Stimulated activated CD4-positive, alpha-beta T cell treated with anti-CD3 and anti-CD28 coated beads, Interleukin-4, amount 100 ng/mL, for 1 hour (primary cell): ENCODE measurements at places on chromosomes 1 and 21.

GRCh38 chr1:159791031-159791430 lies 10.3 kb downstream of the DUSP23 start:
- no peak for DNase-seq

DNA sequence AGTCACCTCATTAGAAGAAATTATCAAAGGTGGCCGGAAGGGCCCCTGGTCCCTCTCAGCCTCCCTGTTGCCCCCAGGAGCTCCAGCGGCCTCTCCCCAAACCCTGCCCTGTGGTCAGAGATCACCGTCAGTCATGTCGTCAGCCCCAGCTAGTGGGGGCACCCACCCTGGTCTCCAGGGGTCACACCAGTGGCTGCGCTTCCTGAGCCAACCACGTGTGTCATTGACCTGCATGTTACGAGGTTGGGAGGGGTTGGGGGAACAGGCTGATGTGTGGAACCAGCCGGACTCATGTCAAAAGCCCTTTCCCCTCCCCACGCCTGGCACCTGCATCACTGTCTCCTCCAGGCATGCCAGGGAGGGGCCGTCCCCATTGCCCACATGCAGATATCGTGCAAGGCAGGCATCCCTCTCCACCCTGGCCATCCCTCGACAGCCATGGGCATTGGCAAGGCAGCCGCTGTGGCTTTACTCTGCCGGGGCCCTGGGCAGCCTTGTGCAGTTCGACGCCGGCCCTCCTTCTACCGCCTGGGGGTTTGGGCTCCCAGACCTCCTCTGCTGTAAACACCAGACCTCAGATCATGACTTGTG lies 128.7 kb downstream of the CRYAA start:
- DNase-seq, result no peak

DNA sequence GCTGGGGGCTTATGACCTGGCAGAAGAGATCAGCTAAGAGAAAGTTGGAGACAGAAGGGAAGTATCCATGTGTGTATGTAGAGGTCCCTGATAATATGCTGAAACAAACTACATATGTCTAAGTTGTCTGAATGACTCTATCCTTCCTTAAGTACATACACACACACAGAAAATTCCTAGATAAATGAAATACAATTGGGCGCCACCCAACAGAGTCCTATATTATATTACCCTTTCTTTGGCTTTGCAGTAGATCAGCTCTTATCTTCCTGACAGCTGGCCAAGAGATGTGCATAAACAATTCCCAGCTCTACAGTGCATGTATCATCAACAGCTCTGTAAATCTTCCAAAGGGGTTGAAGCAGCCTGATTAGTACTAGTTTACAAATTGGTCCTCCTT lies 40.1 kb downstream of the SORT1 start:
- no peak for DNase-seq

DNA sequence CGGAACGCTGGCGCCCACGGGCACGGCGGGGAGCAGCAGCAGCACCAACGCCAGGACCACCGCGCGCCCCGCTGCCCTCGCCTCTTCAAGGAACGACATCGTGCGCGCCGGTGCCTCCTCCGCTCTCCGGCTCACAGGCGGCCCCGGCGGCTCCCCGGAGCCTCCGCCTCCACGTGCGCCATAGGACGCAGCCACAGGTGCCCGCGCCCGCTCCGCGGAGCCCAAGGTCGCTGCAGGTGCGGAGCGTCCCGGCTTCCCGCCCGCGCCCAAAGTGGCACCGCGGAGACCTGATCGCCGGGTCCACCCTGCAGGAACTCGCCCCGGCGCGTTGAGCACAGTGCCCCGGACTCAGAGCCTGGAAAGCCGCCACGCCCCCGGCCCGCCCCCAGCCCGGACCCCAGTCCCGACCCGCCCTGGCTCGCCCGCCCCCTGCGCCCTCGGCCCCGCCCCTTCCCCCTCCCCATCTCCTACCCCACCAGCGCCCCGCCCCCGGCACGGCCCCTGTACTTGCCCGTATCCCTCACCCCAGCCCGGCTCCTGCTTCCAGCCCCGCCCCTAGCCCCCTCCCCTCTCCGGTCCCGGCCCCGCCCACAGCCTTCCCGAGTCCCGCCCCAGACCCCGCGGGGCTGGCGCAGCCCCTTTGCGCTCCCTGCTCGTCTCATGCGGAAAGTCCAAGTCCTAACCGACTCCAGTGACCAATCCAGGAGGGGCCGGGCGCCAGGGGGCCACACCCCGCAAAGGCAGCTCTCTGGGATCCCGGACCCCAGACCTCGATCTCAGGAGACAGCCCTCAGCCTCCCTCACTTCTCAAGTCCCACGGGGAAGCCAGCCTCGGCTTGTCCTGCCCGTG lies at the start of gene MEGF6:
Gene MEGF6, minus strand, starts transcription at position 339 of the 850 bp plus-strand sequence. Its CDS starts 240 bp downstream, at position 99.
- DNase-seq, result peak; percentile 70

GRCh38 chr1:213227458-213227857 lies 176.4 kb downstream of the RPS6KC1 start:
- DNase-seq, result no peak

DNA sequence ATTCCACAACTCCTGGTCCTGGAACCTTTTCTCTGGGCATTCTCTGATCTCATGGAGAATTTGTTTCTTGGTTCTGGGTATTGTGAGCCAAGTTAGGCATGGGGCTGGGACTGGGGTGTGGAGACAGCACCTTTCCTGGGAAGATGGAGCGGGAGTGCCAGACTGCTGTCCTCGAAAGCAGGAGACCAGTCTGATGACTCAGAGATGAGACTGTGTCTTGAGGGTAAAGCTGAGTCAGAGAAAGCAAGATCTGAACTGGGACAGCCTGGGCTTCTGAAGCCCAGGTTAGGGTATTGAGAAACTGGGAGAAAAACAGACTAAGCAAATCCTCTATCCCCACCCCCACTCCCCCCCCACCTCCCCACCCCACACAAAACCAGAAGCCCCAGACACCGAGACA lies 2.2 kb upstream of the KANK4 start:
- no peak for DNase-seq

DNA sequence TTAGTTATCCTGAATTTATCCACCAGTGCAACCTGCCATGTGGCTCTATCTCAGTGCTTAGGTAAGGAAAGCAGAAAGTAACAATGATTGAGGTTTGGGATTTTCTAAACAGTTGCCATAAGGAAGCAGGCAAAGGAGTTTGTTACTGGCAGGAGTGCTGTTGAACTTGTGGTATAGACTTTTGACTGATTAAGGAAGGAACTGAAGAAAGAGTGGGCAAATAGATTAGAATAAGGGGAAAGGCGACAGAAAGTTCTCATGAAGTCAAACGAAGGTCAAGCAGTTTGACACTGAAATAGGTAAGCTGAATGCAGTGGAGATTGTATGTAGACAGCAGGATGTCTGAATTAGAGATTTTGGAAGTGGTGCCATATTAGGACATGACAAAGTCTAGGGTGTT lies 24.2 kb upstream of the CR2 start:
- DNase-seq, result no peak

DNA sequence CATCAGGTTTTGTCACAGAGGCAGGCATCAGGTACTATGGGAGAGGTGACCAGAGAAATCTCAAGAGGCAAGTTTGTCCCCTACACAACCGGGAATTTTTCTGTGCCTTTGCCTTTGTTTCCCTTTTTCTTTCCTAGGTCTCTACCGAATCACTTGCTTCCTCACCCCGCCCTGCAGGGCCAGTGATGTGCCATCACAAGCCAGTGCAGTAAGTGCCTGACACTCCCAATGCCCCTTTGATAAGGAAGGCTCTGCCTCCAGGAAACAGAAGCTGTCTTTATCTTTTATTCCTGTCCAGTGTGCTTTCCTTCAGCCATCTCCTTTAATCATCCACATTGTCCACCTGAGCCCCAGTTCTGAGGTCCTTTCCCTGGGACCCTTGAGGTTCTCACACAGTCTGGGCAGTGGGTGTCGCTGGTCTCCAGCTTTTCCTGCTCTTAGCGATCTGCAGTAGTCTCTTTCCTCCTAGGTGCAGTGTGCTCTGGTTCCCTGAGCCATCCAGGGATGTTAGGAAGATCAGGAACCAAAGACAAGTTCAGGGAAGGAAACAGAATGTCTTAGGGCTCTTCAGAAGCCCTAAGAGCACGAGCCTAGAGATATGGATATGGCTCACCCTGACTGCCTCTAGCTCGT lies 36.6 kb downstream of the GJA5 start:
- DNase-seq, result peak; percentile 8

DNA sequence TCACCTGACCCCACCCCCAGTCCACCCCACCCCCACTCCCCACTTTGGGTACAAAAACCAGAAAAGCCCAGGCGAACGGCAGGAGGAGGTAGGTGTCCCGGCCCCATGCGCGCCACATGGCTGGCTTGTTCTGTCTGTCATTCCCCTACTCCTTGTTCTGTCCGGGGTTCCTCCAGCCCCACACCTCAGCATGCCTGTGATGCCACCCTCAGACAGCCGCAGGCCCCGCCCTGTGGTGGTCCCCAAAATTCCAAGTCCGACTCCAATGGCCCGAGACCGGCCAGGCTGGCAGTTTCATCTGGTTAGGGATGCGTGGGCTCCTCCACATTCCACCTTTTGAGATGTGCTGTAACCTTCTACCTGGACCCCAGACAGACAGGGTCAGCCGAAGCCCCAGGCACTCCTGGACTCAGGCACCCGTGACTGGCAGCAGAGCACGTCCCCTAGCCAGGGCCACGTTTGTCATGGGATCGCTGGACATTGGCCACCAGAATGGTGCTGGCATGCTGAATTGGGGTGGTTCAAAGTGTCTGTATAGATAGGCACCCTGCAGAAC lies 94.4 kb downstream of the WDR4 start:
- no peak for DNase-seq

GRCh38 chr21:39714331-39714730 lies 30.7 kb upstream of the IGSF5 start:
- no peak for DNase-seq
